NCI-H510A (cell line): ENCODE measurements at places on chromosomes 7 and 10.

DNA sequence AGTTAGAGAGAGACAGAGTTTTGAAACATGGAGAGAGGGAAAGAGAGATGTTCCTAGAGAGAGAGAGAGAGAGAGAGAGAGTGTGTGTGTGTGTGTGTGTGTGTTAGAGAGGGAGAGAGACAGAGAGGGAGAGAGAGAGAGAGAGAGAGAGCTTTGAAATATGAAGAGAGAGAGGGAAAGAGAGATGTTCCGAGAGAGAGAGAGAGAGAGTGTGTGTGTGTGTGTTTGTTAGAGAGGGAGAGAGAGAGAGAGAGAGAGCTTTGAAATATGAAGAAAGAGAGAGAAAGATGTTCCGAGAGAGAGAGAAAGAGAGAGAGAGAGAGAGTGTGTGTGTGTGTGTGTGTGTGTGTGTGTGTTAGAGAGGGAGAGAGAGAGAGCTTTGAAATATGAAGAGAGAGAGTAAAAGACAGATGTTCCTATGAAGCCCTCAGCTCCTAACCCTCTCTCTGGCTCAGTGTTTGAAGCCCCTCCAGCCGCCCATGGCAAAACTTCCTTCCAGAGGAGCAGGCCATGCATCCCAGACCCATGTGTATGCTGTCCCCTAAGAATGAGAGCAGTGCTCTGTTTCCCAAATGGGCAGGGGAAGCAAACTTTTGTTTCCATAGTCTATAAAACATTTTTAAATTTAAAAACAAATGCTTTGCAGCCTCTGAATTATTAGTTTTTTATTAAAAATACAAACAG, 130.9 kb downstream of the KCNMA1 start:
- DNase-seq, result no peak

DNA sequence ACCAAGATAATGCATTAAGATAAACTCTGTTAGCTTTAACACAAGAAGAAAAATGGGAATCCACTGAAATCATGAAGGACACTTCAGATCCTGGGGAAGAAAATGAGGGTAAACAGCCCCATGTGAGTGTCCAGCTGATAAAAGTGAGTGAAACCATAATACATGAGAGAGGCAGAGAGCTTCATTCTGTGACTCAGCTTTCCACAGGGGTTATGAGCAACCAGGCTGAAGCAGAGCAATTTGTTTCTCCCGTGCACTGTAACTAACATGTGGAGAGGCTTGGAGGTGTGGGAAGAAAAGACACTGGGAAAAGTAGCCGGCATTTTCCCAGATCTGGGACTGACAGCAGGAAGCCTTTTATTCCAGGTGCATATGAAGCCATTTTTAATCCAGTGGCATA, 971.7 kb downstream of the ANKRD7 start:
- DNase-seq, result no peak

- DNase-seq, result peak; percentile 93
These were observed 67.7 kb downstream of the ST8SIA6 start for GRCh38 chr10:17386616-17387075.

- no peak for DNase-seq
These were observed 1.3 kb downstream of the SERPINE1 start for GRCh38 chr7:101128040-101128834.

GRCh38 chr10:103635580-103635979, 142.1 kb downstream of the NEURL1 start:
- DNase-seq, result no peak

- no peak for DNase-seq
These were observed 15.9 kb downstream of the UBN2 start for GRCh38 chr7:139246905-139247304.

DNA sequence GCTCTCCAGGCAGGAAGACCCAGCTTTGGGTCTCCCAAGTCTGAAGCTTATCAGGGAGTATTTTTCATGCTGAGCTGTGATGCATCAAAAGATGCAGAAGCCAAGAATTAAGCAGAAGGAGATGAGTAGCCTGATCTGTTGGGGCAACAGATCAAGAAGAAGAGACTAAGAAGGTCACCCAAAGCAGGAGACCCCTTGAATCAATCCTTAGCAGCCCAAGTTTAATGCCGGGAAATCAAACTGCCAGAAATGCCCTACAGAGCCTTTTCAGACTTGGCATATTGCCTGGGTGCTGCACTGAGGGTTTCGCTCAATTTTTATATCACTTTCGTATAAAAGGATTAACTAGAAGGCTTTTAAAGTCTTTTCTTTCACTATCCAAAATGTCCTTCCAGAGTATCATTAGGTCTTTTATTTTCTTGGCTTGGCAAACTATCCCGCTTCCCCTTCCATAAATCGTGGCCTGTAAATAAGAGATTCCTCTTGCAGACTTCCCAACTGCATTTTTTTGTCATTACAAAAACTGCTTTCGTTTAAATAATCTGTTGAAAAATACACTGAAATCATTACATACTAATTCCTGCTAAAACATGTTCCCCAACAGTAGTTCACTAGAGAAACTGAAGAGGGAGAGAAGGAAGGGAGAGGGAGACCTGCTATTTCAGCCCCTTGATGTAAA, 49.0 kb upstream of the STK17A start:
- DNase-seq, result no peak

- no peak for DNase-seq
These were observed 34.4 kb downstream of the DDC start for GRCh38 chr7:50530766-50531165.

GRCh38 chr10:119659951-119660350, 8.8 kb downstream of the BAG3 start:
- DNase-seq, result no peak

- no peak for DNase-seq
These were observed 280.9 kb downstream of the POLR1F start for GRCh38 chr7:19427944-19428343.

GRCh38 chr10:63760034-63760707, 239.0 kb downstream of the REEP3 start:
- no peak for DNase-seq

GRCh38 chr7:102966465-102966864, 53.7 kb downstream of the LRRC17 start:
- no peak for DNase-seq

DNA sequence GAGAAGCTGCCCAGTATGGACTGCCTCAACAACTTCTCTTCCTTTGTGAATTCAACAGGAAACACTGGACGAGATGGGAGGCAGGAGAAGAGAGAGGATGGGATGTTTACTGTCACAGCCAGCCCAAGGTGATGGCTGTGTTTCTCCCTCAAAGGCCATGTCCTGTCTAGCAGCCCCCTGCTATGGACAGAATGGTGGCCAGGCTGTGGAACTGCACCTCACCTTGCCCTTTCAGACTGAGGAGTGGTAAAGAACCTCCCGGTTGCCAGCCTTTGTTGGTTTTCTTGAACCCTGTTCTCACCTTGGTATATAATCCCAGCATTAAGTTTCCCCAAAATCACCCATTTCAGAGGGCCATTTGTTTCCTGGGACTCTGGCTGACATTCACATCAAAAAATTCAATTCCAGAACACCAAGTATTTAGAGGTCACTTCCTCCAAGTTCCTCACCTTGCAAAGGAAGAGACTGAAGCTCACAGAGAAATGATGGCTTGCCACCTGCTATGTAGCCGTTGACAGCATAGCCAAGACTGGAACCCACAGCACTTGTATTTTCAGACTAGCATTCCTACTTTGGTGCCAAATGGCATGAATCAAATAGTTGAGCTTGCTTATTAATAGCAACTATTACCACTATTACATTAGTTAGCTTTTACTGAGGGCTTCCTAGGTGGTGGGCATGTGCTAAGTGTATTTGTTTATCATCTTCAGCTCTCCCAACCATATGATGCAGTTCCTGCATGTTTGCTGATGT, 224.0 kb upstream of the GRB10 start:
- no peak for DNase-seq

DNA sequence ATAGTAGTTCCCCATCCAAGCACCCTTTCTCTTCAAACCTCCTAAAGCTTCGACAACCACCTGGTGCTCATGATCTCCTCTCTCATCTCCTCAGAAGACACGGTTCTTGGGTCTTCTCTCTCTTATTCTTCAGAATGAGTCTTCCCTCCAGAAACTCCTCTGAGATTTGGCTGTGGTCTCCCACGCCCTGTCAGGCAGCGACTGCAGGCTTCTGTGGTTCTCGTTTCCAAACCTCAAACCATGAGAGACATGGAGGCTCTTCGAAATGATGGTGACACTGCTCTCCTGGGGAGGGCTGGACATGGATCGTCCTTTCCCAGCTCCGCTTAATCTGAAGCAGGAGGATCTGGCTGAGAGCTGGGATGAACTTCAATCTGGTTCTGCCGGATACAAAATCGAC, 78.6 kb upstream of the PITRM1 start:
- DNase-seq, result no peak

DNA sequence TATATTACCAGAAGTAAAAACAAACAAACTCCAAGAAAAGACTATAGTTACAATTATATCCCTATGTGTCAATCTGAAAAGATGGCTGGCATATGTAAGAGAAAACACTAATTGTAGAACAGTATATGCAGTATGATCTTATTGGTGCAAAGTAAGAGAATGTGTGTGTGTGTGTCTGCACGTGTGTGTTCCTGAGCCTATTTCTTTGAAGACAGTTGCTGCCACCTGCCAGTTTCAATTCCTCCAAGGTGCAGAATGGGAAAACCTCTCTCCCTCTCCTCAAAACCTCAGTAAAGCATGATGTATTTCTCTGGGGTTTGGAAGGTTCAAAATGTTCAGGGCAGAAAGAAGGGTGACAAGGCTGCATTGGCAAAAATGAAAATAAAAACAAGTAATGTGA, 8.8 kb upstream of the SFTPA1 start:
- no peak for DNase-seq

DNA sequence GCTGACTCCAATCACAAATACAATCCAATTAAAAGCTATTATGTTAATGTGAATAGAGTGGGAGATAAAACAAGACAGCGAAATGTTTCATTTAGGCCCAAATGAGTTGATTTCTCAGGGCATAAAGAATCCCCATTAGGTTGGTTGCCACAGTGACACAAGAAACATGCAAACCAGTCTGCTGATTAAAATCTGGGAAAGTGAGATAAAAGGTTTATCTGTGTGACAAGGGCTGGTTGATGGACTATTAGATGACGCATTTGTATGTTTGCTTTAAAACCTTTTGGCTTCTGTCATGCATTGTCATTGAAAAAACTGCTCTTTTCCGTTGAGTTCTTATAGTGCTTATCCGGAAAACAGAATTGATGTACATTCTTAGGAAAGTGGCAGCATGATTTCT, 658.2 kb downstream of the GATA3 start:
- no peak for DNase-seq
